ENCODE measurements at places on chromosomes 1 and 21. TPM values are rescaled to one million over a fixed set of nuclear protein-coding genes. Genes with fewer than 3 reads are reported as not detected.

VSIG8 gene
- not detected for total RNA-seq

KRTAP13-4 gene
- total RNA-seq: not detected

LRRN2 gene
- total RNA-seq: 2.0 TPM

OR2W3 gene
- total RNA-seq: not detected

LCE3D gene
- not detected for total RNA-seq

OR2T11 gene
- not detected for total RNA-seq

PTBP2 gene
- total RNA-seq: 12.9 TPM

IL22RA1 gene
- total RNA-seq: 1.1 TPM

TMEM59 gene
- total RNA-seq: 174 TPM

SLC19A2 gene
- total RNA-seq: 10.8 TPM

TCEA3 gene
- 8.3 TPM for total RNA-seq

C1orf226 gene
- total RNA-seq: 38.4 TPM

ANXA9 gene
- 1.2 TPM for total RNA-seq

ABCA4 gene
- total RNA-seq: 1.5 TPM

AKR7A3 gene
- total RNA-seq: 1.4 TPM

ESRRG gene
- total RNA-seq: not detected

LAMC2 gene
- 8.3 TPM for total RNA-seq

ZNF281 gene
- total RNA-seq: 34.2 TPM
